Ascending aorta (tissue), 2 donors: ENCODE measurements at places on chromosomes 2 and 18. TPM values are rescaled to one million over a fixed set of nuclear protein-coding genes. Genes with fewer than 3 reads are reported as not detected.
A peak's percentile ranks its signal among the peaks of the same experiment; 100 is the strongest.

DNA sequence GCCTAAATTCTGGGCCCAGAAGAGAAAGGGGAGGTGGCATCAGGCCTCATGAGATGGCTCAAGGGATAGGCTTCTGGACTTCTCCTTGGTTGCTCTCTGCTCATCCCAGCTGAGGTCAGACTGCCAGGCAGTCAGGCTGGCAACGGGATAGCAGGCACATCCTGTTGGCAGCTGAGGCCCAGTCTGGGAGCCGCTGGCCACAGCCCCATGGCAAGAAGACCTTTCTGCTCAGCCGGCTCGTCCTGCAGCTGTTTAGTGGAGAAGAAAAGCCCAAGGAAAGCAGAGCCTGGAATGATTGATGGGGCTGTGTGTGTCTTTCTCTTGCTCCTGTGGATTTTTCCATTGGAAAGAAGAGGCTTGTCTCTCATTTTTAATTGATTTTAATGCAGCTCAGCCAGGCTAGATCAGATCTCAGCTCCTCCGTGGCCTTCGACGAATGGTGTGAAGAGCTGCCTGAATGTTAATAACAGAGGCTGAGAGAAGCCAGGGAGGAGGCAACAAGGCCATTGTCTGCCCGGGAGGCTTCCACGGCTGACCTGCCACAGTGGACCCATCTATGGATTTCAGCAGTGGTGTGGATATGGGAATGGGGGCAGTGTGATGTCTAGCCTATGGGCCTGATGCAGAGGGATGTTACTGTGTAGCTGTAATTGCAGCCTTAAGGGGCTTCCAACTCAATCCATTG lies 99.5 kb downstream of the HS1BP3 start:
- no peak overlapping the region for H3K27ac ChIP-seq
- no peaks in the 10 kb centered on the region for H3K36me3 ChIP-seq
- no peaks in the 10 kb centered on the region for H3K4me1 ChIP-seq
- H3K27me3 ChIP-seq, result no peaks in the 10 kb centered on the region
- no peak for DNase-seq
- H3K4me3 ChIP-seq, result no peak overlapping the region

- H3K36me3 ChIP-seq, result no peaks in the 10 kb centered on the region
- H3K4me3 ChIP-seq, result no peak overlapping the region
- no peaks in the 10 kb centered on the region for H3K4me1 ChIP-seq
- H3K27me3 ChIP-seq, result no peaks in the 10 kb centered on the region
- H3K27ac ChIP-seq, result no peak overlapping the region
Measured at GRCh38 chr2:106012001-106012590, 182.0 kb downstream of the UXS1 start.

- no peak overlapping the region for H3K4me3 ChIP-seq
- DNase-seq, result peak; percentile 62
Measured at GRCh38 chr2:65075605-65076344, 19.6 kb downstream of the CEP68 start.

DNA sequence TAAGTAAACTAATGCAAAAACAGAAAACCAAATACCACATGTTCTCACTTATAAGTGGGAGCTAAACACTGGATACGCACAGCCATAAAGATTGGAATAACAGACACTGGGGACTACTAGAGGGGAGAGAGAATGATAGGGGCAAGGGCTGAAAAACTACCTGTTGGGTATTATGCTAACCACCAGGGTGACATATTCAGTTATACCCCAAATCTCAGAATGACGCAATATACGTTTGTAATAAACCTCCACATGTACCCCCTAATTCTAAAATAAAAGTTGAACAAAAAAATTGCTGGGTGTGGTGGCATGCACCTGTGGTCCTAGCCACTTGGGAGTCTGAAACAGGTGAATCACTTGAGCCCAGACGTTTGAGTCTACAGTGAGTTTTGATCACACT lies 157.2 kb downstream of the EXOC6B start:
- H3K36me3 ChIP-seq, result peaks cover 4% of the 10 kb centered on the region
- DNase-seq, result no peak
- H3K4me3 ChIP-seq, result no peak overlapping the region

- no peaks in the 10 kb centered on the region for H3K36me3 ChIP-seq
- H3K4me1 ChIP-seq, result no peaks in the 10 kb centered on the region
- H3K4me3 ChIP-seq, result no peak overlapping the region
- no peak for DNase-seq
Measured at GRCh38 chr18:58231930-58232329, 187.9 kb downstream of the NEDD4L start.

DNA sequence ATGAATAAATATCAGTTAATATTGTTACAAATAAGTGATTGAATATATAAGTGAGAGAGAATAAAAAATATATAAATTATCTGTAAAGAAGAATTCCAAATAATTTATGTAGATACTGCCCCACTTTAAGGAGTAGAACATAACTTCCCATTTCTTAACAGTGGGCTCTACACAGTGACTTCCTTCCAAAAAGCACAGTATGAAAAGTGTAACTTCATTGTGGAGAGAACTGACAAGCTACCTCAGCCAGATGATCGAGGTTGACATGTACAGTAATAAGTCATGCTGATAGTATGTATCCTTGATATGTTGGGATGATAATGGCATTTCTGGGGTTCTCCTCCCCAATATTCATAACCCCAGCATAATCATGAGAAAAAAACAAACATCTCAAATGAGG lies 191.9 kb upstream of the FN1 start:
- DNase-seq, result no peak
- no peak overlapping the region for H3K27ac ChIP-seq
- H3K36me3 ChIP-seq, result no peaks in the 10 kb centered on the region
- H3K4me3 ChIP-seq, result no peak overlapping the region
- no peaks in the 10 kb centered on the region for H3K27me3 ChIP-seq

DNA sequence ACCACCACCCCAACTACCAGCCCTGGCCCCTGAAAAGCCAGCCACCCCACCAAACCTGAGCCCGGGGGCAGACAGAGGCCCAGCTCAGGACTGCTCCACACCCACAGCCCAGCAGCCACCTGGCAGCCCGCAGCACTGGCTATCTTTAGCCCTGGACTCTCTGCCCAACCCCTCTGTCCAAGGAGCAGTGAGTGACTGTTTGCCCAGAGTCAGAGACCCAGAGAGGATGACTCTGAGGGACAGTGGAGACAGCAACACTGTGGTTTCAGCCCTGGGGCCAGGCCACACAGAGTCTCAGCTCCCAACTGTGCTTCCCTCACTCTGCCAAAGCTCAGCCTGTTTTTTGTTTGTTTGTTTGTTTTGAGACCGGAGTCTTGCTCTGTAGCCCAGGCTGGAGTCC lies 32.6 kb downstream of the BIN1 start:
- H3K27me3 ChIP-seq, result no peaks in the 10 kb centered on the region
- H3K4me1 ChIP-seq, result peaks cover 4% of the 10 kb centered on the region
- peaks cover 5% of the 10 kb centered on the region for H3K36me3 ChIP-seq
- H3K4me3 ChIP-seq, result no peak overlapping the region

GRCh38 chr18:32435631-32436500 lies 34.8 kb downstream of the GAREM1 start:
- H3K36me3 ChIP-seq, result no peaks in the 10 kb centered on the region
- H3K4me1 ChIP-seq, result peaks cover 16% of the 10 kb centered on the region
- H3K27ac ChIP-seq, result no peak overlapping the region
- no peak for DNase-seq
- no peak overlapping the region for H3K4me3 ChIP-seq

GRCh38 chr2:10954416-10954815 lies 42.7 kb downstream of the KCNF1 start:
- H3K27ac ChIP-seq, result no peak overlapping the region
- H3K27me3 ChIP-seq, result no peaks in the 10 kb centered on the region
- no peak for DNase-seq
- no peaks in the 10 kb centered on the region for H3K36me3 ChIP-seq
- H3K4me1 ChIP-seq, result no peaks in the 10 kb centered on the region

DNA sequence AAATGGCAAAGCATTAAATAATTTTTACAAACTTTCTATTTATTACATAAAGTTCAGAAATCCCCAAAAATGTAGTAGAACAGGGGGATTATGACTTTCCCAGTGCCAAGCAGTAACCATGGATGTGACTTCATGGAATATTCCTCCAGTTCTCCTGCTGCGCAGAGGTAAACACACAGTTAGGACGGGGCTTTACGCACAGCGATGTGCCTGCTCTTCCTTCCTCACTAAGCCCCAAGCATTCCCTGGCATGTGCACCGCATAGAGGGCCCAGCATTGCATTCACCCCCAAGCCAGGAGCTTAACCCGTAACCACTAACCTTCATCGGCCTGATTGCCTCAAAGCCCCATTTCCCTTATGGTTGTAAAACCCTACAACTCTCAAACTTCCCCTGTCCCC lies 471.7 kb downstream of the SOX11 start:
- no peak overlapping the region for H3K4me3 ChIP-seq
- no peak for DNase-seq
- H3K36me3 ChIP-seq, result no peaks in the 10 kb centered on the region
- no peak overlapping the region for H3K27ac ChIP-seq
- H3K27me3 ChIP-seq, result no peaks in the 10 kb centered on the region
- no peaks in the 10 kb centered on the region for H3K4me1 ChIP-seq

DNA sequence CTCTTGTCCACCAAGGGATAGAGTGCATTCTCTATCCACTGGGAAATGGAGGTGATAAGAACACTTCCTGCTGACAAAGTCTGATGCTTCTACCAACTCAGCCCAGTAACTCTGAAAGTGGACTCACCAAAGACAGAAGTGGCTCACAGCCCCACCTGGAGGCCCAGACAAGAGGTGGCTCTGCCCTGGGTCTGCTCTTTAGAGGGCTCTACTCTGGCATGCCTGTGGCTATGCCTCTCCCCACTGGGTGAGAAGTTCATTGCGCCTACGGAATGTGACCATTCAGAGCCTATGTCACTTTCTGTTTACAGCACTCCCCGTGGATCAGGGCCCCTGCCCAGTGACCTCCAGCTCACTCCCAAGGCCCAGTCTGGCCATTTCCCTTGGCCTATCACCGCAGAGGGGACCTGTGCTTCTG lies 13.5 kb upstream of the XDH start:
- no peaks in the 10 kb centered on the region for H3K4me1 ChIP-seq
- H3K4me3 ChIP-seq, result no peak overlapping the region
- no peak for DNase-seq
- H3K36me3 ChIP-seq, result no peaks in the 10 kb centered on the region
- no peak overlapping the region for H3K27ac ChIP-seq

DNA sequence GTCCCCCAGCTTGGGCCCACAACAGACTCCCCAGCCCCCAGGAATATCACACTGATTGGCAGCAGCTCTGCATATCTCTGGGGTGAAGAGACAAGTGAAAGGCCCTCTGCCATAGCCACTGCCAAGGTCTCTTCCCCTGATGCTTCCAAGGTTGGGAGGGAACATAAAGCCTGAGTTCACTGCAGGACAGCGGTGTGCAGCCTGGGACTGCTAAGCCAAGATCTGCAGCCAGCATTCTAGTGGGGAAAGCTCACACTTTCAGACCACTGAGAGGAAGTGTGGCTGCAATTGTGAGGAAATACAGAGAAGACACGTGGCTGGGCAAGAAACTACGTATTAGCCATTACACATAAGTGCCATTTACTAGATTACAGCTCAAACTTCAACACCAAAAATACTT lies 100.7 kb downstream of the MAIP1 start:
- no peaks in the 10 kb centered on the region for H3K36me3 ChIP-seq
- no peaks in the 10 kb centered on the region for H3K27me3 ChIP-seq
- DNase-seq, result no peak
- H3K4me1 ChIP-seq, result no peaks in the 10 kb centered on the region
- no peak overlapping the region for H3K27ac ChIP-seq

DNA sequence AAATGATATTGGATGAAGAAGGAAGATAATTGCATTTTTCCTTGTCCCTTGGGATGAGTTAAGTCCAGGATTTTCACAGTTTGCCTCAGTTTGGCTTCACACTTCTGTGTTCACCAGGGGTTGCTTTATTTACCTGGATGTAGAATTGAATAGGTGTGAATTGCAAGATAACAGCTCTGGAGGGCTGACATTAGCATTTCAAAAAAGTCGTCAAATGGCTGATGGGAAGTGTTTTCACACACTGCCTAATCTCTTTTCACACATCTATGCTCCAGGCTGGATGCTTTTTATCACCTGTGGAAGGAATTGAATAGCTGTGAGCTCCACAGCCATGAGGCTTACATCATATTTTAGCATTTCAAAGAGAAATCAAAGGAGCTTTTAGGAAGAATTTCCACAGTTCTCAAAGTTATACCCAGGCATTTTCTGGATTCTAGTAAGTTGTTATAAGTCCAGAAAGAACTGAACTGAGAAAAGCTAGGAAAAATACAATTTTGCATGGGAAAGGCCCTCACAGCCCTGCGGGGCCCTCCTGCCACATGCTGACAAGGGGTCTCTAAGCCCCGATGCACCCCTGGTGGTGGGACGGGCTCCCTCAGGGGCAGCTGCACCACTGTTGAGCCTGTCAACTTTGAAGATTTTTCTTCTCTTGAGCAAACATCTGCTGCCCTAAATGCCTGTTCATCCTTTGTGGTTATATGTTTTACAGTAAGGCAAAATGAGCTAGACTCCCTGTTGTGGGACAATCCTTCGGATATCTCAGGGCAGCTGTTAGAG lies 43.9 kb downstream of the TEX51 start:
- no peaks in the 10 kb centered on the region for H3K4me1 ChIP-seq
- no peaks in the 10 kb centered on the region for H3K36me3 ChIP-seq
- H3K4me3 ChIP-seq, result no peak overlapping the region
- H3K27ac ChIP-seq, result no peak overlapping the region

- no peaks in the 10 kb centered on the region for H3K4me1 ChIP-seq
- no peak overlapping the region for H3K27ac ChIP-seq
- H3K36me3 ChIP-seq, result no peaks in the 10 kb centered on the region
- no peak overlapping the region for H3K4me3 ChIP-seq
- H3K27me3 ChIP-seq, result no peaks in the 10 kb centered on the region
Measured at GRCh38 chr18:8787794-8788193, 82.4 kb downstream of the MTCL1 start.

- no peaks in the 10 kb centered on the region for H3K4me1 ChIP-seq
- no peaks in the 10 kb centered on the region for H3K27me3 ChIP-seq
- H3K4me3 ChIP-seq, result no peak overlapping the region
- no peaks in the 10 kb centered on the region for H3K36me3 ChIP-seq
Measured at GRCh38 chr18:44410740-44411139, 269.9 kb upstream of the SETBP1 start.

GRCh38 chr2:160326786-160327185 lies 126.7 kb upstream of the ITGB6 start:
- H3K36me3 ChIP-seq, result no peaks in the 10 kb centered on the region
- H3K27me3 ChIP-seq, result no peaks in the 10 kb centered on the region
- H3K27ac ChIP-seq, result no peak overlapping the region
- H3K4me1 ChIP-seq, result peaks cover 36% of the 10 kb centered on the region
- H3K4me3 ChIP-seq, result no peak overlapping the region

DNA sequence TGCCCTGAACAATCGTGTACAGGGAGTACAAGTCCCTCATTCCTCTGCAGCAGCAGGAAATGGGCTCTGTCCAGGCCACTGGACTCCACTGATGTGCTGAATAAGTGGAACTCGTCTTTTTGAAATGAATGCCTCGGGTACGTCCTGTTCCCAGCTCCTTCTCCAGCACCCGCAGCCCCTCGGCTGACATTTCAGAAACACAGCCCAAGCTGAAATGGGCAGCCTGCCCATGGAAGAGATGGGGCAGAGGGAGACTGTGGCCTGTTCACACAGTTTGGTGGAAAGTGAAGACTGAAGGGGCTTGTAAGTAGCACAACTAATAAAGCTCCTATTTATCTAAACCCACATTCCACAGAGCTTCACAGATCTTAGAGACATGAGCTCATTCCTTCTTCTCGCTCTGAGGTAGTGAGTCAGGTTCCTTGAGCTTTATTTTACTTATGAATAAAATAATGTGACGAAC lies 498.6 kb downstream of the TXNL1 start:
- H3K27me3 ChIP-seq, result no peaks in the 10 kb centered on the region
- DNase-seq, result no peak
- H3K4me3 ChIP-seq, result no peak overlapping the region
- no peaks in the 10 kb centered on the region for H3K36me3 ChIP-seq

The CBLN2 gene
- 8.2 TPM for total RNA-seq

The CHRND gene
- total RNA-seq, result not detected

The CCBE1 gene
- total RNA-seq, result 0.32 TPM

The DQX1 gene
- total RNA-seq, result not detected

The SPATA3 gene
- total RNA-seq, result not detected

The LRRC30 gene
- total RNA-seq, result not detected

The SERPINE2 gene
- 86.1 TPM for total RNA-seq

The MYL1 gene
- total RNA-seq, result not detected

The SATB2 gene
- 1.2 TPM for total RNA-seq

The MREG gene
- not detected for total RNA-seq

The PRSS56 gene
- total RNA-seq, result not detected
